Dorsolateral prefrontal cortex (tissue), 122 donors: ENCODE measurements at places on chromosomes 7 and 10.

DNA sequence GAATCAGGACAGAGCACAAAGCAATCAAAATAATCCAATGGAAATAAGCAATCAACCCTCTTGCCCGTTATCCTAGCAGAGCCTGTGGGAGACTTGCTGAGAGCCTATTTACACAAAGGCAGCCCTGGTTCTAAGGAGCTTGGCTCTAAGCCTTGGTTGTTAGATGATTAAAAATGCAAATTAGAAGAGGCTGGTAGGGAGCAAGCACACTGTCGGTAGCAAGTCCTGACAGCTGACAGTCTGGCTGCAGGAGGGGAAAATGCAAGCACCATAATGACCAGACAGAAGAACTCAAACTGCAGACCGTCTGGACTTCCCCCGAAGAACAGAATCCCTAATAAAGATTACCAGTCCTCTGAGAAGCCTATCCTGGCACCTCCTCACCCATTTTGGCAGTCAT is 131.8 kb upstream of the CTTNBP2 start:
- DNase-seq = no peak

DNA sequence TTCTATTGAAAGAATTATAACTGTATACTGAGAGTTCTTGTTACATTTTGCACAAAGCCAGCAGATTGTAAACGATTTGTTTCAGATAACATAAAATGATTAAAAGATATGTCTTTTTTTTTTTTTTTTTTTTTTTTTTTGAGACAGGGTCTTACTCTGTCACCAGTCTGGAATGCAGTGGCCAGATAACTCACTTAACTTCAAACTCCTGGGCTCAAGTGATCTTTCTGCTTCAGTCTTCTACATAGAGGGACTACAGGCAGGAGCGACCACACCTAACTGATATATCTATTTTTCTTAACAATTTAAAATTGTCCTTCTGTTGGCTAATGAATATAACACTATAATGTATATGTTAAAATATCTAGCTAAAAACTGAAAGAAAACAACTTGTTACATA is 317.3 kb upstream of the CACNA2D1 start:
- DNase-seq = no peak

DNA sequence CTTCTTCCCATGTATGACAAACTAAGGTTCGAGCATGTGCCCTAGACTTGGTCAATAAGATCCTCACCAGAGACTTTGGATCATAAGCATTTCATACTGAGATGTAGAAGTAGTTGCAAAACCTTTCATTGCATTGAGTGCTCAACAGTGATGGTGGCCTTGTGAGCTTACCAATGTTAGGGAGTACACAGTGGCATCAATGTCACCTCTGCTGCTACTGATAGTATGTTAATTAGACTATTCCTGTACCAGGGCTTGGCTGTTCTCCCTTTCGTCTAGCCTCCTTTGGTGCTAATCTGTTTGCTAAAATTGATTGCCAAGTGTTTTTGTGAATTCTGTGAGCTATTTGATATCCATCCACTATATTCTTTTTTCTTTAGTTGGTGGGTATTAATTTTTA is 264.5 kb upstream of the SEMA3C start:
- no peak for DNase-seq

- no peak for DNase-seq
These were observed 5.4 kb upstream of the ZMYND11 start for GRCh38 chr10:129810-130209.

DNA sequence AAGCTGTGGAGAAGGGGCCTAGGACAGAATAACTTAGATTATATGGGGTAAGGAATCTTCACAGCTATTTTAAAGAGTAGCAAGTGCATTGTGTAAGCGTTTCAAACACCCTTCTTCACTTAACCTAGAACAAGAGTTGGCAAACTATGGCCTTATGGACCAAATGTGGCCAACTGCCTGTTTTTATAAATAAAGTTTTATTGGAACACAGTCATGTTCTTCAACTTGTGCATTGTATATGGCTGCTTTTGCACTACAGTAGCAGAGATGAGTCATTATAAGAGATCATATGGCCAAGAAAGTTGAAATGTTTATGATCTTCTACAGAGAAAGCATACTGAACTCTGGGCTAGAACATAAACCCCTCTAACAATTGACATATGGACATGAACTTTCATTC is 187.8 kb downstream of the ETV1 start:
- no peak for DNase-seq

DNA sequence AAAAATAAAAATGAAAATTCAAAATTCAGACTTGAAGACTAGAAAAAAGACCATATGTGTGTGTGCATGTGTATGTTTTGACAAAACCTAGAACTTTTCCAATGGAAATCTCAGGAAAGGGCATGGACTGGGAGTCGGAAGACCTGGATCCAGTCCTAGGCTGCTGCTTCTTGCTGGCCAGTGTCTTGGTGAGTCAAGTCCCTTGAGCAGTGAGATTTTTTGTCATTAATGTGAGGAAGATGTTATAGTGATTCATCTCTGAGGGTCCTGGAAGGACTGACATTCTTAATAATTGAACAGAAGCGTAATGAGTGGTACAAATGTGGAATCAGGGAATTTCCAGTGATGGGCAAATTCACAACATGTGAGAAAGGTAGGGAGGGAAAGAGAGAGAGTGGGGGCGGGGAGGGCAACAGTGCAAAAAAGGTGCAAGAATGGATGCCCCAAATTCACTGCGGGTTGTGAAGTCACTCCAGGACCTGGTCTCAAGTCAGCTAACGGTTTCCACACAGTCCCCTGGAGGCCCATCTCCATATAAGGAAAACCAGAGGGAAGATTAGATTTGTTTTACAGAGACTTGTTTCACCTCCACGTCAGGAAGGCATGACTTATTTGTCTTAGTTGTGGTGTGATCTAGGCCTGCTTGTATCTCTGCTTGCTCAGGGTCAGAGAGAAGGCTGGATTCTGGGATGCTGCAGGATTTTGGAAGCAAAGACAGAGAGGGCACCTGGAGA is 201.7 kb downstream of the BUB3 start:
- DNase-seq = no peak

DNA sequence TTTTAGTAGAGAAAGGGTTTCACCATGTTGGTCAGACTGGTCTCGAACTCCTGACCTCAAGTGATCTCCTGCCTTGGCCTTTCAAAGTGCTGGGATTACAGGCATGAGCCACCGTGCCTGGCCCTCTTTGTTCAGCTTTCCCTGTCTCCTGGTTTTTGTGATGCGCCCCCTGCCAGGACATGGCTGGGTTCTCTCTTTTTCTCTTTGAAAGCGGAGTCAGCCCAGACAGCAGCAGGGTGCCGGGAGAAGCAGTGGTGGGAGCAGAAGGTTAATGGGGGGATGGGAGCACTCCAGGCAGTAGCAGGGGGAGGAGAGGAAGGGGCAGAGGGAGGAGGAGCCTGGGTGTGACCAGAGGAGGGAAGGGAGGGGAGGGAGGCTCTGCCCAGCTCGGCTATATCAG is 1.8 kb downstream of the MUC3A start:
- no peak for DNase-seq

- no peak for DNase-seq
These were observed 3.5 kb downstream of the ARID5B start for GRCh38 chr10:61904733-61905725.

DNA sequence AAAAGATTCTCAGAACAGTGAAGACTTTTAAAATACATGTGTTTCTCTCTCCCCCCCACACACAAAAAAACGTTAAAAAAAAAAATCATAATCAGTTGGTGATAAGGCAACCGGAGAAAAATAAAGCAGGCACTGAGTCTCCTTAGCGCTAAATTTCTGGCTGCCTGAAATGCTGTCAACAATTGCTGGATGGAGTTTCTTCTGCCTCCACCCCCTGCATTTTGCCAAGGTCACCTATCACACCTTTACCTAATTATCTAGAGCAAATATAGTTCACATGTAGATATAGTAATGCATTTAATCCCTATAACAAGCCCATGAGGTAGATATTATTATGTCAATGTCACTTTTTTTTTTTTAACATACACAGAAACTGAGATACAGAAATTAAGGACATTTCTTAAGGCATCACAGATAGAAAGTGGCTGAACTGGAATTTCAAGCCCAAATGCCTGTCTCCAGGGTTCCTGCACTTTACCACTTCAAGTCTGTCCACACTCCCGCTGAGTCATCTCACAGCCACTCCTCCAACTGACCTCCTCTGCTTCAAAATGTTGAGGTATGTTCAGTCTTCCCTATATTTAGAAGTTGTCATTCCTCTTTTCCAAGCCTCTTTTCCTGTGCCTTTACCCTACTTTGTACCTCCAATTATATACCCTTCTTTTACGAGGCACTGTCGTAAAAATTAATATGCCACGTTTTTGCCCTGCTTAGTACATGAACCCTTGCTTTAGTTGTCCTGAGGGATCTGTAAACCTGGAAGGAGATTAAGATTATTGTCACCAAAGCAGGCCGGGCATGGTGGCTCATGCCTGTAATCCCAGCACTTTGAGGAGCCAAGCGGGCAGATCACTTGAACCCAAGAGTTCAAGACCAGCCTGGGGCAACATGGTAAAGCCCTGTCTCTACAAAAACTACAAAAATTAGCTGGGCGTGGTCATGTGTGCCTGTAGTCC is 72.8 kb upstream of the MPP7 start:
- DNase-seq = no peak

- DNase-seq = no peak
These were observed 88.6 kb downstream of the USP6NL start for GRCh38 chr10:11522821-11523245.

DNA sequence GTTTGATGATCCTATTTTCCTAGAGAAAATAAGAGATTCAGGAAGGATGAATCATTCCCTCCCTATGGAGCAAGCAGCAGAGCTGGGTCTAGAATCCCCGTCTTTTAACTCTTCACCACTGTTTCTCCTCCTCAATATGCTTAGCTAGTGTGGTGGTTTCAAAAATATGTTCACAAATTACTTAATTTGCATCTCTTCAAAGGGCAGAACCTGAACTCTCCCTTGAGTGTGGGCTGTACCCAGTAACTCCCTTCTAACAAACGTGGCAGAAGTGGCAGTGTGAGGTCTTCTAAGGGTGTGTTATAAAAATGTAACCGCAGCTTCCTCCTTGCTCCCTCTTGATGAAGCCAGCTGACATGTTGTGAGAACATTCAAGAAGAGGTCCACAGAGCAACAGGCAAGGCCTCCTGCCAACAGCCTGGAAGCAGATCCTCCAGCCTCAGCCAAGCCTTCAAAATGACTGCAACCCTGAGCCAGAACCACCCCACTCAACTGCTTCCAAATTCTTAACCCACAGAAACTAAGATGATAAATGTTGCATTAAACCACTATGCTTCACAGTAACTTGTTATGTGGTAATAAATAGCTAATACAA is 36.6 kb downstream of the SRPK2 start:
- peak; percentile 64 for DNase-seq

DNA sequence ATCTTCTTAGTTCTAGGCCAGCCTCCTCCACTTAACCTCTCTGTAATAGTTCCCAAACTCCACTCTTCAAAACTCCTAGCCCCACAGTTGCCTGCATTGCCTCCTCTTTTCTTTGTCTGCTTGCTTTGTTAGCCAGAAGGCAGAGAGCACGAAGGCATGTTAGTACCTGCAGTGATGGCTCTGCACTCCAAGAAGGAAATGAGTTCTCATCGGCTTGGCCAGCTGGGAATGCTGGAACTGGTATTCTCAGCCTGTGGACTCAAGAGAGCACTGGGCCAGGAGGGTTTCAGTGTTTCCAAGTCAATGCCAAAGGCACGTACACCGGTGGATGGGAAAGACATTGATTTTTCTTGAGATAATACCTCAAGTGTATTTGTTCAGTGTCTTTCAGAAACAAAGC is 66.3 kb upstream of the HABP2 start:
- no peak for DNase-seq

DNA sequence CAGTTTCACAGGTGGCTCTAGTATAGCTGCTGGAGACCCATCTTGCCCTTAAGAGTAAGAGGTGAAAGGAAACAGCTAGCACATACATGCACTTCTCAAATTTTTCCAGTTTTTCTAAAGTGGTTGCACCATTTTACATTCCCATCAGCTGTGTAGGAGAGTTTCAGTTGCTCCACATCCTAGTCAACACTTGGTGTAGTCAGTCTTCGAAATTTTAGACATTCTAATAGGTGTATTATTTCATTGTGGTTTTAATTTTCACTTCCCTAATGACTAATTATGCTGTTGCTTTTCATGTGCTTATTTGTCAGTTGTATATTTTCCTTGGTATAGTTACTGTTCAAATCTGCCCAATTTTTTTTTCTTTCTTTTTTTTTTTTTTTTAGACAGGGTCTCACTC is 9.5 kb upstream of the HACD1 start:
- DNase-seq = no peak

- DNase-seq = no peak
These were observed 34.0 kb downstream of the DKK1 start for GRCh38 chr10:52348037-52348564.

- no peak for DNase-seq
These were observed 9.0 kb downstream of the PTF1A start for GRCh38 chr10:23200997-23201652.

DNA sequence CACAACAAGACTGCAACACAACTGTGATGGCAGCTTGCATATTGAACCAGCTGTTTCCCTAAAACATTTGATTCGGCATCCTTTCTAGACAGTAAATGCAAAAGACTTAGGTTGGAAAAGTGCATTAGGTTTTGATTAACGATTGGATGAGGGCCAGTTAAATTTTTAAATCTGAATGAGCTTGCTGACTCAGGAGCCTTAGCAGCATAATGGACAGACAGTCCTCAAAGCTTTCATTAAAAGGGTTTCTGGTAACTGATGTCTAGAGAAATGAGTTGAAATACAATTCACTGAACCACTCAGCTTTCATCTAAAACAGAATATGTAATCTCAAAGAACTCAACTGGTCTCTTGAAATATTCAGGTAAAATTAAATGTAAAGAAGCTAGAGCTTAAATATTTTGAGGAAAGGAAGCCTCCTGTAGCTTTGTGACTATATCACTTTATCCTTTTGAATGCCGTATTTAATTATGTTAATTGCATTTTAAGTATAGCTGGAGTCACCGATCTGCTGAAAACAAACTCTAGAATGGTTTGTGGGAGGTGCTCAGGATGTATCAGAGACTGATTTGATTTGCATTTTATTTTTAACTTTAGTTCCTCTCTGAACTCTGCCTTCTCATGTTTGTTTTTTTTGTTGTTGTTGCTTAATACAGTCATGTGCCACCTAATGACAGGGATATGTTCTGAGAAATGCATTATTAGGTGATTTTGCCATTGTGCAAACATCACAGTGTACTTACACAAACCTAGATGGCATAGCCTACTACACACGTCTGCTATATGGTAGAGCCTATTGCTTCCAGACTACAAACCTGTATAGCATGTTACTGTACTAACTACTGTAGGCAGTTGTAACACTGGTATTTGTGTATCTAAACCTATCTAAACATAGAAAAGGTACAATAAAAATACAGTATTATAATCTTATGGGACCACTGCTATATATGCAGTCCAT is 29.2 kb upstream of the ATRNL1 start:
- no peak for DNase-seq

- no peak for DNase-seq
These were observed 45.1 kb upstream of the SEPTIN7 start for GRCh38 chr7:35755711-35756110.

GRCh38 chr7:7869036-7869435 is 99.6 kb upstream of the GLCCI1 start:
- DNase-seq = no peak
